ENCODE measurements at places on chromosomes 11 and 22. TPM values are rescaled to one million over a fixed set of nuclear protein-coding genes. Genes with fewer than 3 reads are reported as not detected.

The EXPH5 gene
- 0.66 TPM for total RNA-seq

The OR4A16 gene
- total RNA-seq = not detected

The UPK3A gene
- total RNA-seq = not detected

The CCDC15 gene
- total RNA-seq = 1.8 TPM

The RIBC2 gene
- total RNA-seq = not detected

The ANO3 gene
- total RNA-seq = not detected

The CTR9 gene
- total RNA-seq = 52.0 TPM

The SLC5A1 gene
- total RNA-seq = not detected

The TCN2 gene
- total RNA-seq = 0.37 TPM

The LIPT2 gene
- 6.5 TPM for total RNA-seq

The PLEKHA7 gene
- total RNA-seq = 8.2 TPM

The KCNK7 gene
- 3.9 TPM for total RNA-seq

The RAG2 gene
- not detected for total RNA-seq

The HEPN1 gene
- total RNA-seq = not detected

The ZNF74 gene
- total RNA-seq = 11.6 TPM

The LRFN4 gene
- 10.6 TPM for total RNA-seq

The C11orf42 gene
- total RNA-seq = not detected

The PKDREJ gene
- not detected for total RNA-seq

The CYB5R2 gene
- 5.2 TPM for total RNA-seq

The NLRP14 gene
- not detected for total RNA-seq

The C11orf87 gene
- not detected for total RNA-seq

The FAM111B gene
- total RNA-seq = 148 TPM

The SMIM35 gene
- 4.5 TPM for total RNA-seq

The IL18 gene
- total RNA-seq = 0.67 TPM

The CSRP3 gene
- total RNA-seq = not detected

The SLN gene
- total RNA-seq = not detected

The OR8D1 gene
- total RNA-seq = not detected

The KCNQ1 gene
- 28.8 TPM for total RNA-seq
